ENCODE measurements at places on chromosomes 16 and 17.

DNA sequence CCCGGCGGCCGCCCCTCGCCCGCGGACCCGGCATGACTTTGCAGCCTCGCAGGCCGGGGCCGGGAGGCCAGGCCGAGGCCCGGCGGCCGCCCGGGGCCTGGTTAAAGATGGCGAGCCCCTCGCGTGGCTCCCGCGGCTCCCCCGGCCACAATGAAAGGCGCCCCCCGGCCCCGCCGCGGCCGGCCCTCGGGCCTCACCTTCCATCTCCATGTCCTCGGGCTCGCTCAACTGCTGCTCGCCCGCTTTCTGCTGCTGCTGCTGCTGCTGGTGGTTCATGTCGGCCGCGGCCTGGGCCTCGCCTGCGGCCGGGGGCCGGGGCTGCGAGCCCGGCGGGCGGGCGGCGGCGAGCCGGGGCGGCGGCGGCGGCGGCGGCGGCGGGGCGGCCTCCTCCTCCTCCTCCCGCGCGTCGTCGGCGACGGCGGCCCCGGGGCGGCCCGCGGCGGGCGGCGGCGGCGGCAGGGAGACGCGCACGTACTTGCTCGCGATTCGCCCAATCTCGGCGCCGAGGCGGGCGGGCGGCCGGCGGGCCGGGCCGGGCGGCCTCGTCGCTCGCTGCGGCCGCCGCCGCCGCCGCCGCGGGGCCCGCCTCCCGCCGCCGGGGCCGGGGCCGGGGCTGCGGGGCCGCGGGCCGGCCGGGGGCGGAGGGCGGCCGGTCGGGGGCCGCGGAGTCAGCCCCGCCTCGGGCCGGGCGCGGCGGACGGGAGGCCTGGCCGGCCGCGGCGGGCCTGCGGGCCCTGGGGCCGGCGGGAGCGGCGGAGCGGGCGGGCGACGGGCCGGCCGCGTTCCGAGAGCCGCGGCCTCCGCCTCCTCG is 491 bp downstream of the USP7 start:
- no peak for DNase-seq

GRCh38 chr16:88387180-88387765 is 4.5 kb downstream of the ZNF469 start:
- DNase-seq = no peak

DNA sequence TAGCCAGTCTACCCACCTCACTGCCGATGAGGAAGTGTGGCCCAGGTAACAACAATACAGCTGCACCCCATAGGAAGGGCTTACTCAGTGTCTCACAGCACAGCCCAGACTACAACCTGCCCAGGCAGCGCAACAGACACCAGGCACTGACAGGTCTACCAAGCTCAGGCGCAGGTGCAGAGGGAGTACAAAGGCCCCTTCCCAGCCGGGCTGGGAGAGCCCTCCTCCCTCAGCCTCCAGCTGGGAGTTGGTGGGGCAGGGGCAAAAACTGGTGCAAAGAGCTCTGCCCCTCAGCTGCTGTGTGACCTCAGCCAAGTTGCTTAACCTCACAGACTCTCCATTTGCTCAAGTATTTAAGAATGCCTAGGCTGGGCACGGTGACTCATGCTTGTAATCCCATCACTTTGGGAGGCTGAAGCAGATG is 112.6 kb upstream of the LHX1 start:
- DNase-seq = no peak

- DNase-seq = no peak
Observed at GRCh38 chr17:14827396-14827919, 437.7 kb downstream of the PMP22 start.

- no peak for DNase-seq
Observed at GRCh38 chr16:86585821-86586611, 7.7 kb downstream of the FOXL1 start.

DNA sequence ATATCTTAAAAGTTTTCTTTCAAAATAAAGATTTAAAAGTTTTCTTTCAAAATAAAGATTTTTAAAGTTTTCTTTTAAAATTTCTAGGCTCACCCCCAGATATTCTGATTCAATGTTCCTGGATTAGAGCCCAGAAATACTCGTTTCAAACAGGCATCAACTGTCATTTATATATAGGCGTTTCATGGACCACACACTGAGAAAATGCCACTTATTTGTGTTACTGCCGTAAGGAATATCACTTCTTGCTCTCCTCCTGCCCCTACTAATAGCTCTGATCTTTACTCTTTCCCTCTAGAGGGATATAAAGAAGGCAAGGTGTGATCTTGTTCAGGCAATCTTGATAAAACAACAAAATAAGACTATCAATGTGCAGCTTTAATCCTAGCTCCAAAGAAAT is 1324.1 kb downstream of the CDH8 start:
- DNase-seq = no peak

GRCh38 chr16:4270091-4270490 is 2.7 kb downstream of the TFAP4 start:
- no peak for DNase-seq
